ENCODE measurements at places on chromosomes 3 and 15.

GRCh38 chr3:128421439-128421836 is 45.3 kb downstream of the DNAJB8 start:
- DNase-seq, result no peak

GRCh38 chr3:8712908-8713255 is 20.7 kb upstream of the CAV3 start:
- DNase-seq, result no peak

DNA sequence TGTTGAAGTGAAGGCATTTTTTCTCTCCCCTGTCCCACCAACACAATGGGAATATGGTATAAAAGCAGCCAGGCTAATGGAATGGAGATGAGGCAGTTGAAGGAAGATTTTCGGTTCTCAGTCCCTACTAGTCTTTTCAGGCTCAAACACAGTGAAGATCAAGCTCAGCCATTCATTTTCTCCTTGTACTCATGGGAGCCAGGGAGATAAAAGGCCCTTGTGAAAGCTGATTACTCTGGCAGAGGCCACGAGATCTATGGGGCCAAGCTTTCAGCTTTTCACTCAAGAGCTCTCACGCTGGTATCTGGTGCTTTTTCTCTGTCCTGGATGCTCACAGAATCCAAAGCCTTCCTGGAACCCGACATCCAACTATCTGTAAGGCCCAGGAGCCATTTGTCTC is 14.5 kb upstream of the FAN1 start:
- DNase-seq, result no peak

- DNase-seq, result no peak
Measured at GRCh38 chr3:6439226-6439625, 421.7 kb upstream of the GRM7 start.

DNA sequence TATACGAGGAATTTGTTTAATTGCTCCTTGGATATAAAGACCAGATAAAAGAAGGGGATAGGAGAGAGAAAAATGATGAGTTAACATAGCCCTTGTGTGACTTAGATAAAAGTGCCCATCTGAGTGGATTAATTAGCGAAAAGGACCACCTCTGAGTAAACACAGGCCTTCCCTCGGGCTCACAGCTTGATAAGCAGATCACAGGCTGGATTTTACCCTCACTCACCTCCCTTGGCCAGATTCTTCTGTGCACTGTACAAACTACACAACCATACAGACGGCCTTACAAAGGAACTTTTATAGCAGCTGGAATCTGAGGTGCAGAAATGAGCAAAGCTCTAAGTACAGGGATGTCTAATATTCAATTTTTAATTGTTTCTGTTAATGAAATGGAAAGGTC is 112.4 kb upstream of the STT3B start:
- DNase-seq, result no peak
